ENCODE measurements at places on chromosomes 1 and 21. TPM values are rescaled to one million over a fixed set of nuclear protein-coding genes. Genes with fewer than 3 reads are reported as not detected.

SLC16A4 gene
- 17.3 TPM for total RNA-seq

CFAP57 gene
- 0.37 TPM for total RNA-seq

WNT4 gene
- total RNA-seq: 3.2 TPM

TSPAN2 gene
- 4.9 TPM for total RNA-seq

SPRR4 gene
- total RNA-seq: not detected

GJA9 gene
- not detected for total RNA-seq

CHIA gene
- 20.7 TPM for total RNA-seq

SLC22A15 gene
- 17.2 TPM for total RNA-seq

NBPF4 gene
- not detected for total RNA-seq

SIPA1L2 gene
- 23.3 TPM for total RNA-seq

RAB25 gene
- total RNA-seq: 75.0 TPM

COL24A1 gene
- total RNA-seq: 2.1 TPM

AQP10 gene
- total RNA-seq: 0.49 TPM

AMPD1 gene
- not detected for total RNA-seq

ASCL5 gene
- total RNA-seq: not detected

OR2M3 gene
- not detected for total RNA-seq

EFNA4 gene
- total RNA-seq: 8.1 TPM

TMEM269 gene
- 2.1 TPM for total RNA-seq

DDX59 gene
- 35.6 TPM for total RNA-seq

ZSWIM5 gene
- total RNA-seq: 3.5 TPM

RGS8 gene
- not detected for total RNA-seq

ARHGEF11 gene
- total RNA-seq: 39.2 TPM

ST6GALNAC3 gene
- 6.7 TPM for total RNA-seq

All from upper lobe of left lung (tissue), 6 donors.